Mucosa of descending colon (tissue), 3 donors: ENCODE measurements at places on chromosomes 1 and 21. TPM values are rescaled to one million over a fixed set of nuclear protein-coding genes. Genes with fewer than 3 reads are reported as not detected.

Gene C1orf210
- 63.3 TPM for total RNA-seq

Gene RCSD1
- total RNA-seq, result 10.8 TPM

Gene TFAP2E
- total RNA-seq, result 0.79 TPM

Gene CEP85
- 15.6 TPM for total RNA-seq

Gene EXO1
- total RNA-seq, result 7.4 TPM

Gene HES2
- 8.6 TPM for total RNA-seq

Gene FABP3
- 7.1 TPM for total RNA-seq

Gene ADORA3
- 1.3 TPM for total RNA-seq

Gene SLC30A10
- total RNA-seq, result 34.3 TPM

Gene GOLT1A
- 2.5 TPM for total RNA-seq

Gene KRTAP21-3
- not detected for total RNA-seq

Gene KRTAP21-2
- not detected for total RNA-seq

Gene SOX13
- 40.7 TPM for total RNA-seq

Gene ARHGEF16
- 51.2 TPM for total RNA-seq

Gene NGF
- total RNA-seq, result 0.39 TPM

Gene GJA4
- 4.1 TPM for total RNA-seq

Gene PLXNA2
- total RNA-seq, result 65.5 TPM

Gene OR10J1
- not detected for total RNA-seq

Gene ENO1
- 383 TPM for total RNA-seq

Gene MIA3
- 71.9 TPM for total RNA-seq

Gene LORICRIN
- total RNA-seq, result not detected

Gene RASSF5
- 5.8 TPM for total RNA-seq

Gene KCNK2
- total RNA-seq, result 0.43 TPM

Gene LYSMD1
- 14.0 TPM for total RNA-seq

Gene SLC5A9
- 2.4 TPM for total RNA-seq

Gene GUCA2A
- total RNA-seq, result 2,800 TPM

Gene TLR5
- 2.2 TPM for total RNA-seq

Gene PLPPR4
- 1.2 TPM for total RNA-seq

Gene OR2AK2
- not detected for total RNA-seq

Gene XCL2
- total RNA-seq, result 1.3 TPM

Gene PPIAL4G
- 0.12 TPM for total RNA-seq

Gene ATAD3C
- total RNA-seq, result 1.4 TPM

Gene PLA2G2C
- not detected for total RNA-seq

Gene TMEM82
- total RNA-seq, result 16.8 TPM

Gene TMEM51
- total RNA-seq, result 19.1 TPM

Gene TRABD2B
- total RNA-seq, result 2.0 TPM

Gene XKR8
- total RNA-seq, result 9.1 TPM

Gene KRTAP10-2
- total RNA-seq, result not detected

Gene ZC3H12A
- 25.6 TPM for total RNA-seq

Gene MTMR11
- total RNA-seq, result 151 TPM

Gene PTPRU
- total RNA-seq, result 14.3 TPM

Gene TEKT2
- total RNA-seq, result 0.32 TPM

Gene GBP4
- total RNA-seq, result 7.9 TPM

Gene OR14K1
- not detected for total RNA-seq

Gene TMEM125
- total RNA-seq, result 40.6 TPM

Gene LTN1
- 32.7 TPM for total RNA-seq

Gene CSF3R
- 1.4 TPM for total RNA-seq

Gene SPATA46
- total RNA-seq, result not detected

Gene NHLH1
- total RNA-seq, result 0.14 TPM

Gene GNG4
- total RNA-seq, result 4.6 TPM
